ENCODE measurements at places on chromosomes 16 and 17.

- no peak for DNase-seq
These were observed 9.0 kb upstream of the G6PC1 start for GRCh38 chr17:42891539-42892152.

DNA sequence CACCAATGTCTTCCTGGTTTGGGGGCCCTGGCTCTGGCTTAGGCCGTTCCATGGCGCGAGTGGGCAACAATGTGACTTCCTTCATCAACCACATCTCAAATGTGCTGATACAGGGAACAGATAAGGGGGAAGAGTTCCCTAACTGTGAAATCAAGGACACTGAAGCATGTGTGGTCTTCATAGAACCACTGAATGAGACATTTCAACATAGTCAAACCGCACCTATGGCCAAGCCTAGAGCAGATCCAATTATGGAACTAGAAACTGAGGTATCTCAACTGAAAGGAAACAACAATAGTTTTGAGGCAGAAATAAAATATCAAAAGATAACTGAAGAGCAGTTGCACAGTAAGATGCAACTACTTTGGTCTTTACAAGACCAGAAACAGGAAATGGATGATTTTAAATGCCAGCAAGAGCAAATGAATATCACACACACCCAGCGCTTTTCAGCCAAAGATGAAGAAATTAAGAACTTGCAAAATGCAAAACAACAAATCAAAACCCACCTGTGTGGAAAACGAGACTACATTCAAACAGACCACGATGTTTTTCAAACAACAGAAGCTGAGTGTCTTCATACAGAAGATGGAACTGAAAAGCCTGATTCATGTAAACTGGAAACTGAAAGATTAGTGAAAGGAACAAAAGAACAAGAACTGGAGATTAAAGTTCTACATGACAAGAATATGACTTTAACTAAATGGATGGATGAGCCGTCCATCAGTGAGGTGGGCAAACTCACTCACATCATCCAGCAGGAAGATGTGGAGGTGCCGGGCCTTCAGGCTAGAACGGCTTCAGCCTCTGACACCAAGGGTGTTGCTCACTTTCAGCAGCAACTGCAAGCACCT lies 18.1 kb upstream of the LCMT1 start:
- no peak for DNase-seq

- no peak for DNase-seq
These were observed 762.0 kb downstream of the KCNJ18 start for GRCh38 chr17:22454070-22454999.

GRCh38 chr16:86748652-86749051 lies 170.3 kb downstream of the FOXL1 start:
- no peak for DNase-seq

GRCh38 chr16:49749816-49750215 lies 106.1 kb downstream of the ZNF423 start:
- no peak for DNase-seq
